ENCODE measurements at places on chromosomes 7 and 10.

DNA sequence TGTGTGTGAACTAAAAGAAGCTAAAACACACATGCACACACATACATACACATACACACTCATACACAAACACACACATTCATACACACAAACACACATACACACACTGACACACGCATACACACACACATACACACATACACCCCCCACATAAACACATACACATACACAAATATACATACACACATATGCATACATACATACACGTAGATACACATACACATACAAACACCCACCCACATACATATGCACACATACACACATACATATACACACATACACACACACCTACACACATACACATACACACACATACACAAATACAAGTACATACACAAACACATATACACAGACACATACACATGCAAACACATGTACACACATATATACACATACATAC, 28.0 kb downstream of the SLC18A2 start:
- DNase-seq: no peak

GRCh38 chr10:50613150-50613549, 10.6 kb downstream of the SGMS1 start:
- no peak for DNase-seq

DNA sequence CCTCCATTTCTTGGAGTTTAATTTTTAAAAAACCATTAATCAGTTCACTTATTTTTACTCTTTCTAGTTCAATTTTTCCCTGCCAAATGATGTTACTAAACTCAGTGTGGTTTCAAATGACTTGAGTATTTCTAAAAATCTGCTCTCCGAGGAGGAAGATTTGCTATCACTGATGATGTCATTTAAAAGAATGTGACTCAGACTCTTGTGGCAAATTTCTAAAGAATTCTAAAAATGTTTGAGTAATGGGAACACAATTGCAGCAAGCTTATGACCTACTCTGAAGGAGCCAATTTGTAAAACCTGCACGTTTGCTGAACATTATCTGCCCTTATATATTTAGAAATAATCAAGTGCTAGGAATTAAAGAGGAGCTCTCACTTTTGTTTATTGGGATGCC, 88.6 kb downstream of the SPAG6 start:
- DNase-seq: no peak

DNA sequence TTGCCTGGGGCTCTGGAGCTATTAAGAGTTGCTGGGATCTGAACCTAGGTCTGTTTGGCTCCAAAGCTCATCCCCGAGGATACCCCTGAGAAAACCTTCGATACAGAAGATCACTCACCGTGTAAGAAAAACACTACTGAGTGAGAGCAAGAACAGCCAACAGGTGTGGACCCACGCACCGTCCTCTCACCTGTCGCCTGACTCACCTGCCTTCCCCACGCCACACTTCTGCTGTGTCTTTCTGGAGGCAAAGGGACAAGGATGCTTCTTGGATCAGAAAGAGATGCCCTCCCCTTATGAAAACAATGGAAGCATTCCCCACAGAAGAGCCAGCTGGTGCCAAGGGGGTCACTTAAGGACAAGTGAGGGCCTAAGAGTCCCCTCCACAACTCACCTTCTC, 46.7 kb downstream of the COL13A1 start:
- no peak for DNase-seq

GRCh38 chr10:6300106-6300783, 97.5 kb downstream of the PFKFB3 start:
- DNase-seq: no peak

DNA sequence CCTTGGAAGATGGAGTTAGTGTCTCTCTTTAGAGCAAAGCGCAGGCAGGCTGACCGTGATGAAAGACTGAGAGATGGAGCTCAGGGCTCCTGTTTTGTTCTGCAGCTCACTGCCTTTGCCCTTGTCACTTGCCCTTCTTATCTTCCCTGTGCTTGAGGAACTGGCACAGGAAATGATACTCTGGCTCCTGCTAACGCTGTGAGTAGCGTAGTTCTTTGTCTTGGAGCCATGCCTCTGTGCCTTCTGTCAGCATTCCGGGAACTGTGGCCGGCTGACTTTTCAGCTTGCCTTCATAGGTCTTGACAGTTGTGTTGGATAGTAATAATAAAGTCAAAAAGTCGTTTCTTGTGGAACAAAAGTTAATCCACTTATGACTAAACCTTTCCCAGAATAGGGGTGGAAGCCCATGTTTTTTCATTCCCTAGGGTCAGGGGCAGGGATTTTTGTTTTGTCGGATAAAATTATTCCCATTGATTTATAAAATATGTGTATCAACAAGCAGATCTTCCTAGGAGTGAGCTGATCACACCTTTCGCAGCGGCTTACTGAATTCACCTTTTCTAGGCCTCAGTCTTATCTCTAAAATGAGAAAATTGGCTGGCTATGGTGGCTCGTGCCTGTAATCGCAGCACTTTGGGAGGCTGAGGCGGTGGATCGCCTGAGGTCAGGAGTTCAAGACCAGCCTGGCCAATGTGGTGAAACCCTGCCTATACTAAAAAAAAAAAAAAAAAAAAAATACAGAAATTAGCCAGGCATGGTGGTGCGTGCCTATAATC, 16.6 kb upstream of the TMEM236 start:
- DNase-seq: no peak

- no peak for DNase-seq
Observed at GRCh38 chr10:51729822-51730555, 30.6 kb upstream of the CSTF2T start.

- DNase-seq: no peak
Observed at GRCh38 chr10:9825491-9826018, 1192.1 kb upstream of the CELF2 start.

DNA sequence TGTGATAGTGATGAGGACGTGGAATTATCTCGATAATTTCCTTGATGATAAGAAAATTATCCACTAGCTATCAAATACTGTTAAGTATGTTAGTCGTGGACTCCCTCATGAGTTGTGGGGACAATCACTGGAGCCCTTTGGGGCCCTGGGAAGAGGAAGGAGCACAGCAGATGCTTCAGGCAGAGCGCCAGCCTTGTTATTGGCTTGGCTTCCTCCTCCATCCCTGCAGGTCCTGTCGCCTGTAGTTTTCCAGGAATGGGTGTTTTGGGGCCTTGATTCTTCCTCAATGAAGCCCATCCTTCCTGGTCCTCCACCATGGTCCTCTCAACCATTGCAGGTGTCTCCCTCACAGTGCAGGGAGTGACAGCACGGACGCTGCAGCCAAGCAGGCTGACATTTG, 32.5 kb upstream of the ZNF32 start:
- no peak for DNase-seq

DNA sequence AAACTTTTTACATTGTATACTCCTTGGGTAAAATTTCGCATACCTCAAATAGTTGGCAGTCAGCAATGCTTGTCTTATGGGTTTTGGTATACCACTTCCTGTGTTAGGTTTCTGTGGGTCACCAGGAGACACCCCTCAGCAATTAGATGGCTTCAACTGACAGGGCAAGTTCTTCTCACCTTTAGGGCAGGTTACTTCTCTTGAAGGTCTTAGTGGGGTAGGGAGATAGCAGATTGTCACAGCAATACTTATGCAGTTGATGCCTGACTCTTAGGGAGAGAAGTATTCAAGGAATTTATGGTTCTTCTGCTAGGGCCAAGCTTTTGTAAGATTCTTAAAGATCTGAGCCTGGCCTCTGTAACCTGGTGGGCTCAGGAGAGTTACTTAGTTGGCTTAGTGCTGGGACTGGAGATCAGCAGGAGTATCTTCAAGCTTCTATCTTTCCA, 42.9 kb downstream of the MKLN1 start:
- peak; percentile 9 for DNase-seq

DNA sequence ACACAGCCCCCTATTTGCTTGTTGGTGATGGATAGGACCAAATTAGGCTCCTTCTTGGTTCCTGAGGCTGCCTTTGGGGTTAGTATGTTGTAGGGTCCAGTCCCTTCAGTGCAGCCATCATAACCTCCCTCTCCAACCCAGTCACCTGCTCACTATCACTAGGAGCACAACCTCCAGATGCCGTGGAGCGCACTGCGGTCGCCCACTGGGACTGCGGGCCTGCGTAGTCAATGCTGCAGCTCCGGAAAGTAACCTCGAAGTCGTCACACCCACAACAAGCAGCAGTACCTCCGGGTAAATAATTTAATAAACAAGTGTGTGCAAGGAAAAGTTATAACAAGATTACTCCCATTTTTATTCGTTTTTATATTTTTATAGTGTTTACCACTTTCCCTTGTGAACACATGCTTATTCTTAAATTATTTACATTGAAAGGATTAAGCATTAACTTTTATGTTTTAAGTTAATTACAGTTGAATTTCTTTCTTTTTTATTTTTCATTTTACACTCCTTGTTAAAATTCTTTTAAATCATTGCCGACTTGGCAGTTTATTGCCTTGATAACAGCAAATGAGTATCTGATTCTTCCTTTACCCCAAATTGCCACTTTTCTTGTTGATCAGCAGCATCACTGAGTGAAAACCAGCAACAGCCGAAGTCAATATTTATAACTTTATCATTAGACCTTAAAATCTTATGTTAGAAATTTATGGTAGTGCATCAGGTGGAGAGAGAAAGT, 399.5 kb upstream of the LRGUK start:
- no peak for DNase-seq

GRCh38 chr7:134750083-134751062, 29.1 kb upstream of the CALD1 start:
- peak; percentile 48 for DNase-seq

GRCh38 chr7:83077328-83077727, 85.4 kb downstream of the PCLO start:
- no peak for DNase-seq

DNA sequence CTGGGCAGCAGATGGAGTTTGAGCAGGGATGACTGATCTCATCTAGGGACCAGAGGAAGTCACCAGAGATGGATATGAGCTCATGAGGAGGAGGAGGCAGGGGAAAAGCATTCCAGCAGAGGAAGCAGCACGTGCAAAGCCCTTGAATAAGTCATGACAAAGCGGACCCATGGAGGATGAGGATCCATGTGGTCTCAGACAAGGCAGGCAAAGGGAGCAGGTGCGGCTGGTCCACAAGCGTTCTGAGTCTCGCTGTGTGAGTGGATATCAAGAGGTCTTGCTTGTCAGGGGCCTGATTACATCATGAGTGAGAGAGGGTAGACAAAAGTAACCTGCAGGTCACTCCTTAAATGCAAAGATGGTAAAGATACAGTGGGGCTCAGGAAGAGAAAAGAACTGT, 307.6 kb downstream of the GRID1 start:
- no peak for DNase-seq
